PC-3 (cell line): ENCODE measurements at places on chromosomes 6 and 20.

DNA sequence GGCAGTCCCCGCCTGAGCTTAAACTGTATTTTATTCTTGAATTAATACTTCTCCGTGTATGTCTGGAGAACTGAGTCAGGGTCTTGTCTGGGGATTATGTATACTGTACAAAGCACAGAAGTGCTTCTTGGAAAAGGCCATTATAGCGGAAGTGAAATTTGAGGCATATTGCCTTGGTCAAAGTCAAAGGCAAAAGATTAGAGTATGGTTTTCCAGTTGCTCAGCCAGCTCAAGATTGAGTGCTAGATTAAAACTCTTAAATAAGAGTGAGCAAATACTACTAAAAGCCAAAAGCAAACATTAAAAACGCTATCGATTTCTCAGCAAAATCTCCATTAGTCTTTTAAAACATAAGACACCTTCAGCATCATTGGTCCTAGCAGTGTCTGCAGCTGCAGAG is 207.7 kb upstream of the MAN1A1 start:
- DNase-seq = no peak

- no peak for DNase-seq
These were observed 9.6 kb downstream of the DLGAP4 start for GRCh38 chr20:36315545-36316351.

GRCh38 chr6:134503585-134504281 is 185.8 kb upstream of the SGK1 start:
- no peak for DNase-seq

- no peak for DNase-seq
These were observed 177.6 kb upstream of the LRFN2 start for GRCh38 chr6:40764726-40765125.

GRCh38 chr6:1562171-1562955 is 47.4 kb upstream of the FOXC1 start:
- DNase-seq = no peak

- DNase-seq = no peak
These were observed 213.2 kb downstream of the LY86 start for GRCh38 chr6:6801635-6802218.

GRCh38 chr6:22248513-22249308 is 48.1 kb downstream of the PRL start:
- peak; percentile 93 for DNase-seq

DNA sequence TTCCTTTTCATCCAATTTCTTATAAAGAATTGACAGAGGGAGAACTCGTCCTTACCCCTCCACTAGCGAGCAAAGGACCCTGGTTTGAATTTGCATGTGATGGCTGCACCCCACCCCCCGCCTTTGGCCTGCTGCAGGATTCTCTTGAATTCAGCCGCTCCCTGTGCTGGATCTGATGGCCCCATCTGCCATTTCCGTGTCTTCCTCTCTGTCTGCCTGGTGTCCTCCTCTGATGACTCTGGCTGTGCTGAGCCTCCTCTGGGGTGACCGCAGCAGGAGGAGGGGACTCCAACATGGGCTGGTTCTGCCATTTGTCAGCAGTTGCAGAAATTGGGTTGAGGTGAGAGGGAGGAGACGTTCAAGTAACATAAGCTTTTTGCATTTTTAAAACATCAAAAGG is 188.8 kb downstream of the DLL1 start:
- no peak for DNase-seq

- peak; percentile 26 for DNase-seq
These were observed 1.1 kb downstream of the RNASET2 start for GRCh38 chr6:166955121-166955864.

DNA sequence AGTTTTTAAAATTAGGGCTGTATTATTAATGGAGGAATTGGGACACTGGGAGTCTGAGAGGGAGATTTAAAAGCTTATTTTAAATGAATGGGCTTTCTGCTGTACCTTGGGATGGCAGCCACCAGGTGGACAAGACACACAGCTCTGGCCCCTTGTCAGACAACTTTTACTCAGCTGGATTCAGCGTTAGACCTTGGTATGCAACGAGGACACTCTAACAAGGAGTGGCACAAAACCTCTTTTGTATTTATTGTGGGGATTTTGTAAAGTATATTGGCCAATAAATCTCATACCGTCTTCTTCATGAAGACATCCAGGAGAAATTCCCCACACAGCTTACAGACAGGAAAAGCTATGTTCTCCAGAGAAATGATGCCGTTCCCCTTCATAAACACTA is 105.7 kb downstream of the LCA5 start:
- peak; percentile 42 for DNase-seq

- DNase-seq = no peak
These were observed 54.1 kb downstream of the UBE2V1 start for GRCh38 chr20:50058662-50059402.

DNA sequence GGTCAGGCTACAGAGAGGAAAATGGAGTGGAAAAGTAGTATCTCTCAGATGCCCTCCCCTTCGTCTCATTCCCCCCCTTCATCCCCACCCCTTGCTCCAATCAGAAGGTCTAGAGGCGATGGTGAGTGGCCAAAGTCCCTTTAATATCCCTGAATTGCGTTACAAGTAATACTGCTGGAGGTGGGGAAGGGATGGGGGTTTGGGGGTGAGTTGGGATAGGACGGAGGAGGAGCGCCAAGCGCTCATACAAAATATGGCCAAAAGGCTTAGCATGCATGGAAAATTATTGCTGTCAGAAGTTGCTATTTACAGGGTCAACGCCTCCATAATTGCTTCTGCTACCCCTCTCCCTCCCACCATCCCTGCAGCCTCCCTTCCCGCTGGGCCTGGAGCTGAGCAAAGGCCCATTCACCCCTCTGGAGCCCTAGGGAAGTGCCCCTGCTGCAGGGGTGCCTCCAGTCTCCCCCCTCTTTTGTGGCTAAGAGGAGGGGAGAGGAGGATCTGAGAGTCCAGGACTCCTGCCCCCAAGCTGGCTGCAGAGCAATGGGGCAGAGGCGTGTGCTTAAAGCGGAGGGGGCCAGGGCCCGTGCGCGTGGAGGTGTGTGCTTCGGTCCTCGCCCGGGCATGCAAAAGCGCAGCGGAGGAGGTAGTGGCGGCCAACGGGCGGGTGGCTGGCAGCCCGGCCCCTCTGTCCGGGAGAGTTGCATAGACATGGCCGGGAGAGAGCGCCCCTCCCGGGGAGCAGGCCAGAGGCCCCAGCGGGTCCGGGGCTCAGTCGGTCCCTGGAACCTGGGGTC is 8.7 kb upstream of the SRXN1 start:
- DNase-seq = no peak

DNA sequence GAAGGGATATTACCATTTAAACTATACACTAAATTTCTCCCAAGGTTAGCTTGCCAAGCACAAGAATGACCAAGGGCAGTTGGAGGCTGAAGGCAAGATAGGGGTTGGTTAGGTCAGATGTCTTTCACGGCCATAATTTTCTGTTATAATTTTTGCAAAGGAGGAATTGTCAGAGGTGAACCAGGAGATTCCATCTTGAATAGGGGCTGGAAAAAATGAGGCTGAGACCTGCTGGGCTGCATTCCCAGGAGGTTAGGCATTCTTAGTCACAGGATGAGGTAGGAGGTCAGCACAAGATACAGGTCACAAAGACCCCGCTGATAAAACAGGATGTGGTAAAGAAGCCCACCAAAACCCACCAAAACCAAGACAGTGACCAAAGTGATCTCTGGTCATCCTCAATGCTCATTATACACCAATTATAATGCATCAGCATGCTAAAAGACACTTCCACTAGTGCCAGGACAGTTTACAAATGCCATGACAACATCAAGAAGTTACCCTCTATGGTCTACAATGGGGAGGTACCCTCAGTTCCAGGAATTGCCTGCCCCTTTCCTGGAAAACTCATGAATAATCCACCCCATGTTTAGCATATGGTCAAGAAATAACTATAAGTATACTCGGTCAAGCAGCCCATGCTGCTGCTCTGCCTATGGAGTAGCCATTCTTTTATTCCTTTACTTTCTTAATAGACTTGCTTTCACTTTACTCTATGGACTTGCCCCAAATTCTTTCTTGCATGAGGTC is 371.8 kb upstream of the SULF2 start:
- peak; percentile 49 for DNase-seq

GRCh38 chr6:97294451-97294850 is 11.4 kb upstream of the MMS22L start:
- DNase-seq = peak; percentile 4

- peak; percentile 61 for DNase-seq
These were observed 790 bp downstream of the NEDD9 start for GRCh38 chr6:11231564-11232192.

DNA sequence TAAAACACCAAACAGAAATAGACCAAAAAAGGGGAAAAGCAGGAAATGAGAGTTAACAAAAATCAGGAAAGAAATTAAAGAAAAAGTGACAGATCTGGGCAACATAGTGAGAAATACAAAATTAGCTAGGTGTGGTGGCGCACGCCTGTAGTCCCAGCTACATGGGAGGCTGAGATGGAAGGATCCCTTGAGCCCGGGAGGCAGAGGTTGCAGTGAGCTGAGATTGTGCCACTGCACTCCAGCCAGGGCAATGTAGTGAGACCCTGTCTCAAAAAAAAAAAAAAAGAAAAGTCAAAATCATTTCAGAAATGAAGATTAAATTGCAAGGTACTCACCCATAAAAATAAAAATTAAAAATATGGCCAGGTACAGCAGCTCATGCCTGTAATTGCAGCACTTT is 13.0 kb upstream of the GRM4 start:
- no peak for DNase-seq

GRCh38 chr20:58366866-58367265 is 22.2 kb upstream of the VAPB start:
- DNase-seq = peak; percentile 32

GRCh38 chr6:19311786-19312185 is 525.4 kb upstream of the ID4 start:
- no peak for DNase-seq

DNA sequence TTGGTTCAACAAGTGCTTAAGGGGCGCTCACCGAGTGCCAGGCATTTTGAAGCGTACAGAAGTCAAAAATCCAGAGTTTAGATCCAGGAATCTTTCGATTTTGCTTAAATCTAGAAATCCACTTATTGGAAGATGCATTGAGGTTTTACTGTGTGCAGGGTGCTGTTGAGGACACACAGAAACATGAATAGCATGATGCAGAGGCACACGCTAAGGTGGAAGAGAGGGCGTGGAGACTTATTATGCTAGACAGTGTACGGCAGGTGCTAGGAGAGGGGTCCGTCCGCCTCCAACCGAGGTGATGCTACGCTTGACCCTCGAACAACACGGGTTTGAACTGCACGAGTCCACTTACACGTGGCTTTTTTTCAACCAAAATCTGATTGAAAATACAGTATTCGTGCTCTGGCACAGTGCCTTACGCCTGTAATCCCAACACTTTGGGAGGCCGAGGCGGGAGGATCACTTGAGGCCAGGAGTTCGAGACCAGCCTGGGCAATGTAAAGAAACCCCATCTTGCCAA is 1.0 kb upstream of the KIF13A start:
- no peak for DNase-seq

DNA sequence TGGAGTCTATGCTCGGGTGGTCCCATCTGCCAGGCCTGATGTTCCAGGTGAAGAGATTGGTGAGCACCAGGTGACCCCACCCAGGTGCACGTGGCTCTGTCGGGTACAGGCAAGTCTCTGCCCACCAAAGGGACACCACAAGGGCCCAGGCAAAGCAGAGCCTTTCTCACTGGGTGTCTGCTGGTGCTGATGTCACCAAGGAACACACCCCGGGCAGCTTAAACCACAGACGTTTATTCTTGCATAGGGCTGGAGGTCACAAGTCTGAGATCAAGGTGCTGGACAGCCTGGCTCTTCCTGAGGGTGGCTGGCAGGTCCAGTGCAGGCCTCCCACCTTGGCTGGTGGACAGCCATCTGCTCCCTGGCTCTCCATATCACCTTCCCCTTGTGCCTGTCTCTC is 100.7 kb upstream of the CD93 start:
- DNase-seq = no peak

DNA sequence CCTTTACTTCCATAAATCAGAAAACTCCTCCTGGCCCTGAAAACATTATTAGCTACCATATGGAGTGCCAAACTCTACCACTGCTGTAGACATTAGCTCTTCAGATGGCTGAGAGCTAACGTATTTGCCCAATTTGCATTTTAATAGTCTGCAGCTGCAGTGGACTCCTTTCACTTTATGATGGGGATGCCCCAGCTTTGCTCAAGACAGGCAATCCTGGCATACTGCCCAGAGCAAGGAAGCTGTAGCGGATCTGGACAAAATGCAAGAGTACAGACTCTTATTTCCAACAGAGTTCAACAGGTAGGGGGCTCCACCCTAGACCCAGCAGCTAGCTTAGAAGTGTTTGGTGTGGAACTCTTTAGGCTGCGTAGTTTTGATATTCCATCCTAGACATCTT is 246.7 kb downstream of the FOXC1 start:
- no peak for DNase-seq

- DNase-seq = peak; percentile 40
These were observed 14.4 kb downstream of the SNRPC start for GRCh38 chr6:34771727-34772126.

DNA sequence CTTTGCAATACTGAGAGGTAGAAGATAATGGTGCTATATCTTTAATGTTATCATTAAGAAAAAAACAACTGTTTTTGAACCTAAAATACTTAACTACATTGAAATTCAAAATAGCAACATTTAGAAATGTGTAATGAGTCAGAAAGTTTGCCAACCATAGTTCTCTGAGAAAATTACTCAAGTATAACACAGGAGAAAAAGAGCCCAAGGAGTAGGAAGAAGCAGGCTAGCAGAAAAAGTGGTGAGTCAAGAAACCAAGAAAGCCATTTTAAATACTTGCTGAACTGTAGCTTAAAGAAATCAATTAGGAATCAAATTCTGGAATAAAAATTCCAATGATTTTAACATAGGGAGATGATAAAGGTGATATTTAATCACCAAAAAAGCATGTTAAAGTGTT is 181.0 kb upstream of the RSPO3 start:
- no peak for DNase-seq

DNA sequence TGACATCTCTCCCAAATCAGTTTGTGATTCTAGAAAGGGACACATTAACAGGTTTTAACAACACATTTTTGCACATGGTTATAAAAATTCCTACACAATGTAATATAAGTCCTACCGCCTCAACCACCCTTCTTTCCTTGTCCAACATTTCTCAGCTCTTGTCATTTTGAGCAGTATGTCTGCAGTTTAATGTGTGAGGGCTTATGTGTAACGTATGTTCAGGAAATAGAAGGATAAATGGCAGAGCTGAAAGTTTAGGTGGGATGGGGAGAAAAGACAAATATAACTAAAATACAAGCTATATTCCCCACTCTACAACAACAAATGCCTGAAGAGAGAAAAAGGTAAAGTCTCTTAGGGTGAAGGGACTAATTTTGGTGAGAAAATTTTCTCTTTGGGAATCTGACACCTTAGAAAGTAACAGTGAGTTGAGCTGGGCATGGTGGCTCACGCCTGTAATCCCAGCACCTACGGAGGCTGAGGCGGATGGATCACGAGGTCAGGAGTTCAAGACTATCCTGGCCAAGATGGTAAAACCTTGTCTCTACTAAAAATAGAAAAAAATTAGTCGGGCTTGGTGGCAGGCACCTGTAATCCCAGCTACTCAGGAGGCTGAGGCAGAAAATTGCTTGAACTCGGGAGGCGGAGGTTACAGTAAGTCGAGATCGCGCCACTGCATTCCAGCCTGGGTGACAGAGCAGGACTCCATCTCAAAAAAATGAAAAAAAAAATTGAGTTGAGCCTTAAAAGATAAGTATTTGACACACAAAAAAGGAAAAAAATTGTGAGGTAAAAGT is 5.1 kb downstream of the PNRC1 start:
- no peak for DNase-seq
